Osteocyte (in vitro differentiated cells): ENCODE measurements at places on chromosomes 6 and 20. TPM values are rescaled to one million over a fixed set of nuclear protein-coding genes. Genes with fewer than 3 reads are reported as not detected.
A peak's percentile ranks its signal among the peaks of the same experiment; 100 is the strongest.

DNA sequence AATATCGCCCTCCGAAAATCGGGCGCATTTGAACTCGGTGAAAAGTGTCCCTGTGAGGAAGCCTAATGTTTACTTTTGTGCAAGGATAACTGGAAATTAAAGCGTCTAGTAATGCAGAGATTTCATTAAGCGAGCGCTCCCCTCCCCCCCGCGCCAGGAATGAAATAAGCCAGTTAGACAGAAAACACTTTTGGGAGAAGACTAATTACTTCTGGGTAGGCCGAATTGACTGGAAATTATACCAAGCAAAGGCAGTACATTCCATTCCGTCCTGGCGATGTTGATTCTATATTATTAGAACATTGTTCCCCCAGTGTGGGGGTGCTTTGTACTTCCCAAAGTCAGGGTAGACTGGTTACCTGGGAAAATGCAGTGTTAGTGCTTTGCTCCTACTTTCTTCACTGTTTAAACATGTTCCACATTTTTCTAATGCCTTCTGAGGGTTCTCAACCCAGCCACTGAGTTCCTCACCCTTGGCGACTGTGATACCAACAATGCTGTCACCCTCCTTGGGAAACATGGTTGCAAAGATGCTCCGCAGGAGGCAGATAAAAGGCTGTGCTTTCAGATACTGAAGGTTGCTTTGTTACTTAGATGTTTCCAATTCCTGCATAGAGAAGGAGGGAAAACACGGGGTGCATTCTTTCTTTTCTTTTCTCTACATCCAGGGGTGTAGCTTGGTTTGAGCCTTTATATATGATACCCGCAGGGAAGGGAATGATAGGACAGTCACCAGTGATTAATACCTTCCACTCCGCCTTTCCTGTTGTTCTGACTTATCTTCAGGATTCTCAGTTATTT is 2.6 kb downstream of the GJA1 start:
- no peak for DNase-seq
- H3K4me3 ChIP-seq, result peak overlapping the region; percentile 89

- peaks cover 8% of the 10 kb centered on the region for H3K4me1 ChIP-seq
- no peak overlapping the region for H3K27ac ChIP-seq
- no peak overlapping the region for H3K4me3 ChIP-seq
- no peak for DNase-seq
- no peaks in the 10 kb centered on the region for H3K27me3 ChIP-seq
Measured at GRCh38 chr6:83216806-83217205, 23.6 kb downstream of the RWDD2A start.

Gene BPIFB2
- total RNA-seq, result not detected in 2 replicates

Gene LY6G6D
- total RNA-seq, result not detected in 2 replicates

DNA sequence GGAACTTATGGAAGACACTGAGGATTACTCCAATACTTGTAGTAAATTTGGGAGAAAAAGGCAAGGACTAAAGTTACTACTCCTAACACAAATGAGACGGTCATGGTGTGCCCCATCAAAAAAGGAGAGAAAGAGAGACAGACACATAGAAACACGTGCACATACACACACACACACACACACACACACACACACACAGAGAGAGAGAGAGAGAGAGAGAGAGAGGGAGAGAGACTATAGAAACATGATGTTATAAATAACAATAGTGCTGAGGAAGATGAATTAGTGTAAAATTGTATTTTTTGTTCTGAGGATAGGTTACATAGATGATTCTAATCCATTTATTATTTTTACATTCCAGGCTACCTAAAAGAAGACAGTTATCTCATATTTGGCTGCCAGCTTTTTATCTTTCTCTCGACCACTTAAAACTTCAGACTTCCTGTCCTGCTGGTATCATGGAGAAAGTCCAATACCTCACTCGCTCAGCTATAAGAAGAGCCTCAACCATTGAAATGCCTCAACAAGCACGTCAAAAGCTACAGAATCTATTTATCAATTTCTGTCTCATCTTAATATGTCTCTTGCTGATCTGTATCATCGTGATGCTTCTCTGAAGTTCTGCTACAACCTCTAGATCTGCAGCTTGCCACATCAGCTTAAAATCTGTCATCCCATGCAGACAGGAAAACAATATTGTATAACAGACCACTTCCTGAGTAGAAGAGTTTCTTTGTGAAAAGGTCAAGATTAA is 10.5 kb downstream of the PLN start:
- peaks cover 5% of the 10 kb centered on the region for H3K36me3 ChIP-seq
- H3K27me3 ChIP-seq, result no peaks in the 10 kb centered on the region
- no peak for DNase-seq
- H3K4me1 ChIP-seq, result peaks cover 15% of the 10 kb centered on the region

DNA sequence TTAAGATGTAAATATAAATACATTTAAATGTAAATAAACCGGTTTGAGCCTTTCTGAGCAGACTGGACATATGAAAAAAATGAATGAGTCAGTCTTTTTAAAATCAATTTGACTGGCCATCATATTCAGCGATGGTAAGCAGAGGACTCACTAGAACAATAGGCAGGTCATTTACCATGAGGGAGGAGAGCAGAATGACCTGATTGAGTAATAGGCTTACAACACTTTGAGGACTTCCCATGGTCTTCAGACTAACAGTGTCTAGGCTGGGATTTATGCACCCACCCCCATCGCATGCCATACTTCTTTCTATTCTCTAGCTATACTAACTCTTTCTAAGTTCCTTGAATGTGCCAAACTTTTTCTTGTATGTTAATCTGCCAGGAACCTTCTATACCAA is 241.9 kb upstream of the RAB32 start:
- H3K27ac ChIP-seq, result no peak overlapping the region
- H3K4me3 ChIP-seq, result no peak overlapping the region
- H3K4me1 ChIP-seq, result peaks cover 5% of the 10 kb centered on the region
- no peak for DNase-seq
- peaks cover 9% of the 10 kb centered on the region for H3K27me3 ChIP-seq

- peaks cover 18% of the 10 kb centered on the region for H3K36me3 ChIP-seq
- H3K27me3 ChIP-seq, result peaks cover 3% of the 10 kb centered on the region
- H3K4me3 ChIP-seq, result peak overlapping the region; percentile 75
- no peak for DNase-seq
Measured at GRCh38 chr6:10389739-10390494, 25.0 kb downstream of the TFAP2A start.

DNA sequence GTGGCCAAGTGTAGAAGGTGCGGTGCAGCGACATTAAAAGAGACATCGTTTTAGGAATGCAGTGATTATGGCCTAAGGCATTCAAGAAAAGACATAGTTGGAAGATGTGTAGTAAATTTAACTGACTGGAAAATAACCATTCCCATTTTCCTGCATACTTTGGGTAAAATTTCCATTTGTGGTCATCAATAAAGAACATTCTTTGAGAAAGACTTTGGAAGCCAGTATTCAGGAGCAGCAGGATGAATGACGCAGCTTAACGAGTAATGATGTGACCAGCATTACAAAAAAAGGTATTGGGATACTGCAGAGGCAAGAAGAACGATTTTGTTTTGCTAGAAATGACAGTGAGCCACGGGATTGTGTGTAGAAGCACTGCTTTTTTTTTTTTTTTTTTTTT is 7.0 kb upstream of the RWDD1 start:
- no peaks in the 10 kb centered on the region for H3K4me1 ChIP-seq
- no peak overlapping the region for H3K27ac ChIP-seq
- H3K27me3 ChIP-seq, result peaks cover 22% of the 10 kb centered on the region
- no peaks in the 10 kb centered on the region for H3K36me3 ChIP-seq
- no peak for DNase-seq
- H3K4me3 ChIP-seq, result no peak overlapping the region

- H3K4me3 ChIP-seq, result no peak overlapping the region
- H3K36me3 ChIP-seq, result no peaks in the 10 kb centered on the region
- no peak for DNase-seq
Measured at GRCh38 chr6:131305037-131305850, 170.0 kb downstream of the AKAP7 start.

Gene HCK
- not detected in 2 replicates for total RNA-seq

- H3K4me3 ChIP-seq, result no peak overlapping the region
- peaks cover 34% of the 10 kb centered on the region for H3K36me3 ChIP-seq
- no peak for DNase-seq
- H3K27ac ChIP-seq, result peak overlapping the region; percentile 83
Measured at GRCh38 chr6:44234101-44235025, 11.0 kb downstream of the SLC29A1 start.

Gene TSHZ2
- total RNA-seq, result not detected in 2 replicates

Gene ZNF831
- total RNA-seq, result not detected in 2 replicates

Gene CLPSL1
- not detected in 2 replicates for total RNA-seq

- H3K27me3 ChIP-seq, result no peaks in the 10 kb centered on the region
- peaks cover 1% of the 10 kb centered on the region for H3K36me3 ChIP-seq
- H3K4me3 ChIP-seq, result no peak overlapping the region
- no peak for DNase-seq
- peaks cover 8% of the 10 kb centered on the region for H3K4me1 ChIP-seq
Measured at GRCh38 chr6:34324738-34325444, 67.6 kb downstream of the NUDT3 start.

GRCh38 chr6:131048933-131049515 is 14.0 kb downstream of the EPB41L2 start:
- no peaks in the 10 kb centered on the region for H3K27me3 ChIP-seq
- peaks cover 35% of the 10 kb centered on the region for H3K4me1 ChIP-seq
- no peak overlapping the region for H3K4me3 ChIP-seq
- H3K36me3 ChIP-seq, result peaks cover 11% of the 10 kb centered on the region

DNA sequence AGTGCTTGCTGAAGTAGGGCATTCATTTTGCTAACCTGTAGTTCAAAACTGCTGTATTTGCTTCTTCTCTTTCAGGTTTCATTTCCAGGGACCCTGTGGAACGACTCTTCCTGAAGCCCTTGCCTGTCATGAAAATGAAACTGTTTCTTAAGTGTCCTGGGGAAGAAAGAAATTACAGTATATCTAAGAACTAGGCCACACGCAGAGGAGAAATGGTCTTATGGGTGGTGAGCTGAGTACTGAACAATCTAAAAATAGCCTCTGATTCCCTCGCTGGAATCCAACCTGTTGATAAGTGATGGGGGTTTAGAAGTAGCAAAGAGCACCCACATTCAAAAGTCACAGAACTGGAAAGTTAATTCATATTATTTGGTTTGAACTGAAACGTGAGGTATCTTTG is 3.4 kb upstream of the NOL7 start:
- H3K27ac ChIP-seq, result no peak overlapping the region
- H3K4me1 ChIP-seq, result peaks cover 23% of the 10 kb centered on the region
- no peak overlapping the region for H3K4me3 ChIP-seq
- no peak for DNase-seq
- H3K36me3 ChIP-seq, result peaks cover 8% of the 10 kb centered on the region
- no peaks in the 10 kb centered on the region for H3K27me3 ChIP-seq

GRCh38 chr6:14977747-14978382 is 268.0 kb upstream of the JARID2 start:
- no peak overlapping the region for H3K27ac ChIP-seq
- no peaks in the 10 kb centered on the region for H3K36me3 ChIP-seq
- peaks cover 19% of the 10 kb centered on the region for H3K27me3 ChIP-seq
- no peak for DNase-seq
- H3K4me1 ChIP-seq, result no peaks in the 10 kb centered on the region

Gene GPSM3
- total RNA-seq, result 7.5 TPM in 2 replicates

- H3K36me3 ChIP-seq, result no peaks in the 10 kb centered on the region
- H3K4me3 ChIP-seq, result no peak overlapping the region
- no peak overlapping the region for H3K27ac ChIP-seq
- H3K27me3 ChIP-seq, result no peaks in the 10 kb centered on the region
- DNase-seq, result no peak
- peaks cover 2% of the 10 kb centered on the region for H3K4me1 ChIP-seq
Measured at GRCh38 chr20:20832715-20833114, 120.3 kb upstream of the RALGAPA2 start.

Gene PRSS35
- total RNA-seq, result 24.5 and 26.5 TPM in 2 replicates

DNA sequence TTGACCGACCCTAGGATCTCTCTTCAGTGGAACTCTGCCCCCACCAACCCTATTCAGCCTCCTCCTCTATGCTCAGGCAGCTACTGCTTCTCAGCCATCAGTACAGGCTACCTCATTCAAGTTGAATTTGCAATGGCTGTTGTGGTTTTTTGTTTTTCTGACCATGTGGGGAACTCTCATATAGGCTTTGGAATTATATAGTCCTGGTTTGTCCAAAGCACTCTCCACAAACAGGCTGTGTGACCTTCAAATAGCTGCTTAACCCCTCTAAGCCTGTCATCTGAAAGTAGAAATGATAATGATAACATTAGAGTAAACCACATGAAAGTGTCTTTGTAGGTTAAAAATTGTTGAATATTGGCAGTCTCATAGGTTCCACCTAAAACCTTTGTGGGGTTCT is 80.3 kb downstream of the UNC5CL start:
- DNase-seq, result no peak
- peaks cover 6% of the 10 kb centered on the region for H3K4me1 ChIP-seq
- no peak overlapping the region for H3K27ac ChIP-seq
- H3K4me3 ChIP-seq, result no peak overlapping the region
- H3K27me3 ChIP-seq, result no peaks in the 10 kb centered on the region

GRCh38 chr6:36980876-36981619 is 4.9 kb downstream of the MTCH1 start:
- DNase-seq, result no peak
- H3K27me3 ChIP-seq, result no peaks in the 10 kb centered on the region
- peaks cover 23% of the 10 kb centered on the region for H3K36me3 ChIP-seq
- no peak overlapping the region for H3K4me3 ChIP-seq

DNA sequence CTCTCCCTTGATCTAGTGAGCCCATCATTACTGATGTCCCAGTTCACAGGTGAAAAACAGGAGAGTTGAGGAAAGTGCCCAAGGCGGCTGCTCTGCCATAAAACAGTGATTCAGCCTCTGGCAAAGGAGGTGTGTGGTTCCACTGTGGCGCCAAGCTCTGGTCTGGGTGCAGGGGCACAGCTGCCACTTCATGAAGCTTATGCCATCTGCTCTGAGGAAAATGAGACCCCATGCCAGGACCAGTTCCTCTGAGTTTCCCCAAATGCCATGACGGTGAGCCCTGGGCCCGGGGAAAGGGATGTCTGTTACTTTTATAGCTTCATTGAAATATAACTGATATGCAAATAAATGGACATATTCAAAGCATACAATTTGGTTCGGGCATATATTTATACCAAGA is 33.7 kb upstream of the ZBP1 start:
- H3K36me3 ChIP-seq, result peaks cover 27% of the 10 kb centered on the region
- no peak overlapping the region for H3K4me3 ChIP-seq
- H3K27ac ChIP-seq, result no peak overlapping the region
- peaks cover 1% of the 10 kb centered on the region for H3K4me1 ChIP-seq

Gene CENPQ
- total RNA-seq, result 3.9 and 4.6 TPM in 2 replicates

Gene PHACTR3
- total RNA-seq, result not detected in 2 replicates

DNA sequence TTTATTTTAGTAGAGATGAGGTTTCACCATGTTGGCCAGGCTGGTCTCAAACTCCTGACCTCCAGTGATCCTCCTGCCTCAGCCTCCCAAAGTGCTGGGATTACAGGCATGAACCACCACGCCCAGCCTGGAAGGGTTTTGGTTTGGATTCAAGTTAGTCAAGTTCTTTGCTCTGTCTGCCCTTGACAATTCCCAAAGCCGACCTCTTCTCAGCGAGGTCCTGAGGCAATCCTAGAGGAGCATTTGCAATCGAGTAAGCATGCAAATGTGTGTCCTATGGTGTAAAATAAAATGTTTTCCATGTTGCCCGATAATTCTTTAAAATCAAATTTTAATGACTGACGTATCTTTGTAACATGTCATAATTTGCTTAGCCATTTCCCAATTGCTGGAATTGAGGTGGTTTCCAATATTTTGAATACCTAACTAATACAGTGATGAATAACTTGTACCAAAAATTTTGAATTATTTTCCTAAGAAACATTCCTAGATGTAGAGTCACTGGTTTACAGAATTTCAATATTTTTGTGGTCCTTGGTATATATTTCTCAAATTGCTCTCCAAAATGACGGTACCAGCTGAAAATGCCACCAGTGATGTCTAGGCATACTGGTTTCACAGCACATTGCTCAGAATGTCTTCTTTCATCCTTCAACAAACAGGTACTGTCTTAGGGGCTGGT is 38.7 kb downstream of the GTF2H5 start:
- no peaks in the 10 kb centered on the region for H3K27me3 ChIP-seq
- H3K4me1 ChIP-seq, result peaks cover 27% of the 10 kb centered on the region
- DNase-seq, result no peak
- H3K4me3 ChIP-seq, result no peak overlapping the region

Gene NKX2-2
- not detected in 2 replicates for total RNA-seq

Gene METTL24
- not detected in 2 replicates for total RNA-seq
